ENCODE measurements at places on chromosomes 16 and 17.

GRCh38 chr16:728131-728889 is 1.4 kb downstream of the HAGHL start:
- peak; percentile 70 for DNase-seq

DNA sequence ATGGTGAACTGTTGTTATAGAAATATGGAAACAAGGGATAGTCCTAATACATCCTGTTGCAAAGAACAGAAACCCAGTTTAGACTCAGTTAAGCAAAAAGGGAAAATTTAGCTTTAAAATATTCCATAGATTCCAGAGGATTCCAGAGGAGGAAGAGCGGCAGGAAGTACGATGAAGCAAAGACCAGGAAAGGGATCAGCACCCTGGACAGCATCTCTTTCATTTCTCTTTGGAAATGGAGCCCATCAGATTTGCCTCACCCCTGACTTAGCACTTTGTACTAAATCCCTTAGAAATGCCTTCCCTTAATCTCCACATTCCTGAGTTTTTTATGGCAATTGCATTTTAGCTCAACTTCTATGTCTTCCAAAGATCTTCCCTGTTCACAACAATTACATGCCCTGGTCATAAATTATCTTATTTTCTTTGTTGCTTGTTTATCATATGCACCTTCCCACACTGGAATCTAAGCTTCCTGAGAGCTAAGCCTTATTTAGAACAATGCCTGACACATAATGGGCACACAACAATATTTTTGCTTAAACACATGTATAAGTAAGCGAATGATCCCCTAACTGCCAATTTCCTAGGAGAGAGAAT is 150.0 kb upstream of the RBFOX1 start:
- DNase-seq, result no peak

GRCh38 chr17:68307443-68307842 is 16.1 kb downstream of the ARSG start:
- DNase-seq, result no peak

GRCh38 chr16:84088695-84089395 is 27.9 kb downstream of the MBTPS1 start:
- DNase-seq, result peak; percentile 14

GRCh38 chr16:68636064-68636560 is 9.0 kb upstream of the CDH3 start:
- no peak for DNase-seq
